ENCODE measurements at places on chromosomes 1 and 21. TPM values are rescaled to one million over a fixed set of nuclear protein-coding genes. Genes with fewer than 3 reads are reported as not detected.

Gene PTPRC
- total RNA-seq, result not detected

Gene ZNF593OS
- not detected for total RNA-seq

Gene FCRL2
- total RNA-seq, result not detected

Gene CBR3
- total RNA-seq, result 12.3 TPM

Gene LHX8
- not detected for total RNA-seq

DNA sequence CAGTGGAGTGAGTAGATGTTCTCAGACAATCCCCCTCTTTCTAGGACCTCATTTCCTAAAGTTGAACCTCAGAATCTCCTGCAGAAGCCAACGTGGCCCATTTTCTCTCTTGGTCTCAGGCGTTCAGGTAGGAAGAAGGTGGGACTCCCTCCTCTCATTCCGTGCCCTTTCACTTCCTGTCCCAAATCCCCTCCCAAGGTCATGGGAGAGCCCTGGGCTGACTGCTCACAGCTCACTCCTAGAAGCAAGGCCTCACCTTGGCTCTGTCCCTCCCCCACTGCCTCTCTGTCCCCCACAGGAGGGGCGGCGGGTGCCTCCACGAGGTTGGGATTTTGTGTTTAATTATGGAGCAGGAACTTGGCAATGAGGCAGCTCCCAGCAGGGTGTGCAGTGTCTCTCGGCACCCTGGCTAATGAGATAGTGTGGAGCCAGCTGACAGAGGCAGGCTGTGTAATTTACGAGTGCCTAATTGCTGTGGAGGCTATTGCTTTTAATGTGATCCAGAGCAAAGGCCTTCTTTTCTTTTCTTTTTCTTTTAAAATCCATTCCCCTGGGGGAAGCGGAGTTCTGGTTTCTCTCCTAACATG lies 9.1 kb upstream of the CDK18 start:
- H3K4me1 ChIP-seq, result peaks cover 47% of the 10 kb centered on the region
- peak overlapping the region; percentile 57 for H3K27ac ChIP-seq
- peak overlapping the region; percentile 1 for H3K4me3 ChIP-seq
- no peaks in the 10 kb centered on the region for H3K27me3 ChIP-seq

DNA sequence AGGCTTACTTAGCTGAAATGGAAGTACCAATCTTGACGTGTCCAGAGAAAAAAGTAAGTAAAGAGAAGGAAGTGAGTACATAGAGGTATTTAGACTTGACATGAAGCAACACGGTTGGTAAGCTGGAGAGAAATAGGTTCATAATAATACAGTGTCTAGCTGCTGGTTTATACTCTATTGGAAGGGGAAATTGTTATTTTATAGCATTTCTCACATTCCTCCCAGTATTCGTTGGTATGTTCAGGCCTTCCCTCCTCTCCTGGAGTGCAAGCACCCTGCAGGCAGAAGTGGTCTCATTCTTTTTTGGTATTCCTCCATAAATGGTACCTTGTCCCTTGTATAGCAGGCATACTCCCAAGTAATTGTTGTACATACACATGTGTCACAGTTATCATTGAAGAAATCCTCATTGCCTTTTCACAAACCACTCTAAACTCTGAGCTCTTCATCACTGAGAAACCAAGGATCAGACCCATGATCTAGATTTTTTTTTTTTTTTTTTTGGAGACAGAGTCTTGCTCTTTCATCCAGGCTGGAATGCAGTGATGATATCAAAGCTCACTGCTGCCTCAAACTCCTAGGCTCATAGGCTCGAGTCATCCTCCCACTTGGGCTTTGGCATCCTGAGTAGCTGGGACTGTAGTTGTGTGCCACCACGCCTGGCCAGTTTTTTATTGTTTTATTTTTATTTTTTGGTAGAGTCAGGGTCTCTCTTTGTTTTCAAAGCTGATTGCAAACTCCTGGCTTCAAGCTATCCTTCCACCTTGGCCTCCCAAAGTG lies 9.8 kb upstream of the IPO9 start:
- no peaks in the 10 kb centered on the region for H3K4me1 ChIP-seq
- no peaks in the 10 kb centered on the region for H3K27me3 ChIP-seq
- H3K36me3 ChIP-seq, result peaks cover 18% of the 10 kb centered on the region
- no peak overlapping the region for H3K4me3 ChIP-seq
- DNase-seq, result no peak

DNA sequence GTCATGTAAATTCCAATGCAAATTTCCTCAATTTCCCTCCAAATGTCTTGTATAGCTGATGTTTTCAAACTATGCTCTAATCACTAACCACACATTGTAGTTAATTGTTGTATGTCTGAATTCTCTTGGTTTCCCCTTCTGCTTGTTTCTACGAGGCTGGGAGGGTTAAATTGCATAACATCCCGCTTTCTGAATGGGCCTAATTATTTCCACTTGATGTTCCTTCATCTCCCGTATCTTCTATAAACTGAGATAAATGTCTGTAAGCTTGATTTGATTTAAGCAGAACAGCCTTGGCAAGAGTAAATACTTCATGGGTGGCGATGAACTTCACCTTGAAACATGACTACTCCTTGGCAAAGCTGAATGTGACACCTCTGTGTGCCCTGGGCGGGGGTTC lies 72.2 kb downstream of the SERINC2 start:
- H3K4me3 ChIP-seq, result no peak overlapping the region
- H3K27me3 ChIP-seq, result no peaks in the 10 kb centered on the region
- H3K36me3 ChIP-seq, result no peaks in the 10 kb centered on the region

- DNase-seq, result no peak
- peaks cover 68% of the 10 kb centered on the region for H3K36me3 ChIP-seq
- no peak overlapping the region for H3K4me3 ChIP-seq
These were observed 6.0 kb upstream of the SLC27A3 start for GRCh38 chr1:153769221-153769620.

DNA sequence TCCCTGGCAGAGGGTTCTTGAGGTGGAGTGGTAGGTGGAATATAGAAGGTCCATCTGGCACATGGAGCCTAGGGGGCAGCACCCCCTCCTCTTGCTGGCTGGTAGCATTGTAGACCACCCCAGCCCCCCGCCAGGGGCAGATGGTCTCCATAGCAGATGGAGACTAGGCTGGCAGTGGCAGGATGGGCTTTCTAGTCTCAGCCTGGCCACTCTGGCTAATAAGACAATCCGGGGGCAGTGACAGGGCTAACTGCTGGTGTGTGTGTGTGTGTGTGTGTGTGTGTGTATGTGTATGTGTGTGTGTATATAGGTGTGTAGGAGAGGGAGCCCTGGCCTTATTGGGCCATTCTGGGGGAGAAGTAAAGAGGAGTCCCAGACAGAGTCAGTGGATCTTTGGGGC lies 16.1 kb downstream of the UTP11 start:
- peaks cover 69% of the 10 kb centered on the region for H3K4me1 ChIP-seq
- DNase-seq, result no peak
- peaks cover 21% of the 10 kb centered on the region for H3K36me3 ChIP-seq
- H3K27me3 ChIP-seq, result no peaks in the 10 kb centered on the region
- no peak overlapping the region for H3K4me3 ChIP-seq

- H3K4me3 ChIP-seq, result no peak overlapping the region
- H3K27ac ChIP-seq, result no peak overlapping the region
- no peak for DNase-seq
- peaks cover 11% of the 10 kb centered on the region for H3K27me3 ChIP-seq
- H3K4me1 ChIP-seq, result no peaks in the 10 kb centered on the region
These were observed 77.9 kb downstream of the TENT5C start for GRCh38 chr1:117683571-117684285.

- no peaks in the 10 kb centered on the region for H3K36me3 ChIP-seq
- H3K27ac ChIP-seq, result peak overlapping the region; percentile 82
- peaks cover 28% of the 10 kb centered on the region for H3K4me1 ChIP-seq
- no peak overlapping the region for H3K4me3 ChIP-seq
- DNase-seq, result peak; percentile 77
- no peaks in the 10 kb centered on the region for H3K27me3 ChIP-seq
These were observed 86.7 kb downstream of the NGF start for GRCh38 chr1:115251340-115251748.

- no peaks in the 10 kb centered on the region for H3K27me3 ChIP-seq
- H3K27ac ChIP-seq, result no peak overlapping the region
- no peak for DNase-seq
- no peak overlapping the region for H3K4me3 ChIP-seq
These were observed 61.5 kb upstream of the LYST start for GRCh38 chr1:235928197-235928596.

- no peaks in the 10 kb centered on the region for H3K36me3 ChIP-seq
- no peaks in the 10 kb centered on the region for H3K27me3 ChIP-seq
- H3K4me1 ChIP-seq, result no peaks in the 10 kb centered on the region
- H3K27ac ChIP-seq, result no peak overlapping the region
These were observed 111.8 kb downstream of the PLXNA2 start for GRCh38 chr1:208132287-208132882.

DNA sequence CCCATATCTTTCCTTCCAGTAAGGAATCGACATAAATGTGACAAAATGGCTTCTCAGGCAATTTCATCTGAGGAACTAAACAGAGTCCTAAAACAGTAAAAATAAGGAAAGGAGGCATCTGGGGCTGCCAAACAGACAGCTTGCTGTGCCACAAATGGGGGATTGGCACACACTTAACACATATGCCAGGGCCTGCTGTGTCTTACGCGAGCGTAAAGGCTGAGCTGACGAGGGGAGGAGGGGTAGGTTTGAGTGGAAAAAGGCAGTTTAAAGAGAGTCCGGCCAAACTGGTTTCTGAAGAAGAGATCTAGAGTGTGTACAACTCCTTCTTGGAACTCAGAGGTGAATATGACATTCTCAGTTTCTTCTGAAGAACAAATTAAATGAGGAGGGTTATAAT lies 244.1 kb upstream of the MAP1LC3C start:
- no peaks in the 10 kb centered on the region for H3K27me3 ChIP-seq
- H3K27ac ChIP-seq, result no peak overlapping the region
- DNase-seq, result no peak
- H3K36me3 ChIP-seq, result no peaks in the 10 kb centered on the region
- H3K4me1 ChIP-seq, result peaks cover 4% of the 10 kb centered on the region
- no peak overlapping the region for H3K4me3 ChIP-seq

GRCh38 chr1:229030630-229031029 lies 240.3 kb upstream of the RAB4A start:
- no peaks in the 10 kb centered on the region for H3K36me3 ChIP-seq
- no peaks in the 10 kb centered on the region for H3K27me3 ChIP-seq
- H3K4me1 ChIP-seq, result no peaks in the 10 kb centered on the region
- H3K27ac ChIP-seq, result no peak overlapping the region
- no peak for DNase-seq

DNA sequence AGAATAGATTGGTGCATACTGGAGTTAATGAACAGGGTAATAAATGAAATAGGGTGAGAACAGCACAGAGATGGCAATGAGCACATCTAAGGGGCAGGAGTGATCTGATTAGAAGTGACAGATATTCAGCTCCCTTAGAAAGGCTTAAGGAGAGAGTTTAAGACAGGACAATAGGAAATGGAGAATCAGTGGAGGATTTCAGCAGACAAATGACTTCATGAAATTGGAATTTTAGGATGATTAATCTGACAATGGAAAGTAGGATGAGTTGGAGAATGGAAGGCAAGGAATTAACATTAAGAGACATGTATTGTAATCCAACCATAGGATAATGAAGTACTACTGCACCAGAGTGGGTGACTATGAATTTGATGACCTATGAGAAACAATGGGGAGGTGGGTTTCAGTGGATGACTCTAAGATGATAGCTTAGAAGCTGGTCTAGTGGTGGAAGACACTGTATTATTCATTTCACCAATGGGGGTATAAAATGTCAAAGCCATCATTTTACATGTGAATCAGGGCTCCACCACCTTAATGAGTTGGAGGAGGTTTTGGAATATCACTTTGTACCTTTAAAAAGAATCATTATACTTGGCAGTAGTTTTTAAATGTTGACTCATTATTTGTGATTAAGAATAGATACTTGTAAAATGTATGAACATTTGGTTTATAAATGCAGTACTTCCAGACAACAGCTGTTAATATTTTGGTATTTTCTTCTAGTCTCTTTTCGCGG lies 139.1 kb downstream of the PLA2G4A start:
- no peaks in the 10 kb centered on the region for H3K36me3 ChIP-seq
- DNase-seq, result peak; percentile 53
- peak overlapping the region; percentile 39 for H3K27ac ChIP-seq
- no peak overlapping the region for H3K4me3 ChIP-seq
- no peaks in the 10 kb centered on the region for H3K27me3 ChIP-seq

- H3K4me1 ChIP-seq, result peaks cover 87% of the 10 kb centered on the region
- no peaks in the 10 kb centered on the region for H3K27me3 ChIP-seq
- peak overlapping the region; percentile 80 for H3K27ac ChIP-seq
- H3K4me3 ChIP-seq, result no peak overlapping the region
These were observed 93.9 kb upstream of the BMP8A start for GRCh38 chr1:39397487-39397886.

DNA sequence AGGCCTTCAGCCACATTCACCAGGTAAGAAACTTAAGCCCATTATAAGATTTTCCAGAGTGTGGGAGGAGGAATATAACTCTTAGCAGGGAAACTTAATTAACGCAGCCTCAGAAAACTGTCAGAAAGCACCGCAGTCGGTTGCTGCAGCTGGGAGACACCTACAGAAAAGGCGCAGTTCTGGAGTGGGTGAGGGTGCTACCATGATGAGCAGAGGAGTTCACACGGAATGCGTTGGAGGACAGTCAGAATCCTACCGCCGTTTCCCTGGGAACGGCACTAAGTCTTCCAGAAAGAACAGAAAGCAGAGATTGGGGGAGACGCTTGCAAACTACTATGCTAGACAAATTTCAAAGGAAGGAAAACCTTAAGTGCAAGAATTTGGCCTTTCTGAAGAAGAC lies 6.4 kb downstream of the ACTN2 start:
- no peak for DNase-seq
- H3K27me3 ChIP-seq, result no peaks in the 10 kb centered on the region
- H3K4me3 ChIP-seq, result peak overlapping the region; percentile 12

- no peak overlapping the region for H3K4me3 ChIP-seq
- H3K27ac ChIP-seq, result no peak overlapping the region
- H3K4me1 ChIP-seq, result no peaks in the 10 kb centered on the region
- DNase-seq, result no peak
- H3K36me3 ChIP-seq, result no peaks in the 10 kb centered on the region
- H3K27me3 ChIP-seq, result peaks cover 76% of the 10 kb centered on the region
These were observed 294.0 kb upstream of the C1orf87 start for GRCh38 chr1:60367532-60367931.

GRCh38 chr1:40162753-40163441 lies 1.7 kb downstream of the RLF start:
- H3K27me3 ChIP-seq, result no peaks in the 10 kb centered on the region
- peak overlapping the region; percentile 21 for H3K27ac ChIP-seq
- peaks cover 15% of the 10 kb centered on the region for H3K4me1 ChIP-seq
- no peak for DNase-seq
- peak overlapping the region; percentile 95 for H3K4me3 ChIP-seq
- no peaks in the 10 kb centered on the region for H3K36me3 ChIP-seq

DNA sequence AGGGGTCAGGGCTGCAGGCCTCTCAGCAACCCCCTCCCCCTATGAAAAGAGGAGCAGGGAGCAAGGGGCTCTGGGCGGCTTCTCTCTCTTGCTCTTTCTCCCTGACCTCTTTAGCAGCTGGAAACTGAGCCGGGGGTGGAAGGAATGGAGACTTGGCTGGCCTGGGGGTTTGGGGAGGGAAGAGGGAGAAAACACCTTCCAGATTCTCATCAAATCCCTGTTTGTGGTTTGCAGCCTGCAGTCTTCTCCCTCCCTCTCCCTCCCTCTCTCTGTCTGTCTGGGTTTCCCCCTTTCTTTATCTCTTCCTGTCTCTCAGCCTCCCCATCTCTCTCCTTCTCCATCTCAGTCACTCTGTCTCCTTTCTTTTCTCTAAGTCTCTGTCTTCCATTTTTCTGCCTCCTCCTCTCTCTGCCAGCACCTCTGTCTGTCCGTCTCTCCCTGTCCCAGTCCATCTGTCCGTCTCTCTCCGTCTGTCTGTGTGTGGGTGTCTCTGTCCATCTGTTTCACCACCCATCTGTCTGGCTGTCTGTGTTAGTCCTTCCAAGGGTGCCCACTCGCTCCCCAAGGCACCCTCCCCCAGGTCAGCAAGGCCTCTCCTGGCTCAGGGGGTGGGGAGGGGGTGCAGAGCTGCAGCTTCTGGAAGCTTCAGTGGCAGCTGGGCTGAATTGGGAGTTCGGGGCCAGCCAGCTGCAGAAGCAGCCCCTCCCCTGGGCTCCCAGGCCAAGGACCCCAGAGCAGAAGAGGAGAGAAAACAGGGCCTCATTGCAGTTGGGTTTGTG lies 6.2 kb downstream of the AHDC1 start:
- H3K36me3 ChIP-seq, result no peaks in the 10 kb centered on the region
- no peak for DNase-seq
- H3K4me3 ChIP-seq, result no peak overlapping the region
- no peaks in the 10 kb centered on the region for H3K27me3 ChIP-seq

Measured in A673 (cell line).